NCI-H2081 treated with DMSO at 0.1 percent for 48 hours (cell line): ENCODE measurements at places on chromosomes 6 and 20.

DNA sequence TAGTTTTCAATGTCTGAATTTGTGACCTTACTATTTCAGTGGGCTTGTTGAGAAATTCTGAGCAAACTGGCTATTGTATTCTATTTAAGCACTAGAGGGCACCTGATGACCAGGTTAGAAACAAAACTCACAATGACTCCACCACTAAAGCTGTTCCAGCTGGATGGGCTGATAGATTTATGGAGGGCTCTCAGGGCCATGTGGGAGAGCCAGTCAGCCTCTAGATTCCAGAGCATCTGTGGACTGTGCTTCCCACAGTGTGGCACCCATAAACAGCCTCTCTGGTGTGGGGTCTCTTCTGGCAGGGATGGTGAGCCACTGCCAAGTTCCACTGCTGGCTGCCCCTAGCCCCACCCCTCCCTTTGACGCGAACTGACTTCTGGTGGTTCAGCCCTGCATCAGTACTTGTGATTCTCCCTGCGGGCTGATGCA lies 29.2 kb downstream of the C6orf58 start:
- no peak for DNase-seq

- DNase-seq: no peak
Measured at GRCh38 chr6:131894493-131895424, 56.4 kb downstream of the CCN2 start.

DNA sequence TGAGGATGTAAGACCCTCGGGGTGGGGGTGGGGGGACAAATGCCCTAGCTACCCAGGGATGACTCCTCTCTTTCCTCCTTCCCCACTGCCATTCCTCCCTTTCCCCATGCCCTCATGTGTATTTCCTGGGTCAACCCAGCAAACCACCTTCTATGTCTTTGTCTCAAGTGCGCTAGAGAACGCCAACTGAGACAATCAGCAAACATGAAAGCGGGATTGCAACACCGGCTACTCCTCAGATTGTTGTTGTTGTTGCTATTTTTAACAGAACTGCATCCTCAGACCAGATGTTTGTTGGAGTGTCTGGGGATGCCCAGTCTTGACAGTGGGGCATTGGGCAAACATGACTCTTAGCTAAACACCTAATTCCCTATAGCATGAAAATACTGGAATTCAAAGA lies 39.3 kb upstream of the HIVEP1 start:
- DNase-seq: no peak

DNA sequence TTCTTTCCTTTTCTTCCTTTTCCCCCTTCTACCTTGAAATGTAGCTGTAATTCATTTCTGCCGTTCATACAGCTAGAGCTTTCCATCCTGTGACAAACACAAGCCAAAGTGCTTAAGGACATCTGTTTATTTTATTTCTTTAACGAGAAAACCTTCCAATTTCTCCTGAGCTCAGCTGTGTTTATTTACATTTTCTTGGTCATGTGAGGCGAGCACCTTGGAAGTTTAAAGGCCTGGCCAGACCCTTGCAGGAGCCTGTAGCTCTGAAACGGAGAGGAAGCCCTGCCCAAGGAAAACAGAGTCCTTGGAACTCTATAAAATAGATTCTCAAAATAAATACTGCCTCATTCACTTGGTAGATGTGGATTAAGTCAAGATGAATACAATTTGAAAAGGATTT lies 223.1 kb downstream of the EYA2 start:
- no peak for DNase-seq

GRCh38 chr20:39631557-39631956 lies 669.4 kb downstream of the DHX35 start:
- no peak for DNase-seq
